Anterior cingulate cortex (tissue), 58 donors: ENCODE measurements at places on chromosomes 13 and 19.

GRCh38 chr19:8401981-8402411 lies 11.1 kb upstream of the MARCHF2 start:
- no peak for DNase-seq

GRCh38 chr19:15330801-15331418 lies 1.4 kb downstream of the BRD4 start:
- DNase-seq, result no peak

DNA sequence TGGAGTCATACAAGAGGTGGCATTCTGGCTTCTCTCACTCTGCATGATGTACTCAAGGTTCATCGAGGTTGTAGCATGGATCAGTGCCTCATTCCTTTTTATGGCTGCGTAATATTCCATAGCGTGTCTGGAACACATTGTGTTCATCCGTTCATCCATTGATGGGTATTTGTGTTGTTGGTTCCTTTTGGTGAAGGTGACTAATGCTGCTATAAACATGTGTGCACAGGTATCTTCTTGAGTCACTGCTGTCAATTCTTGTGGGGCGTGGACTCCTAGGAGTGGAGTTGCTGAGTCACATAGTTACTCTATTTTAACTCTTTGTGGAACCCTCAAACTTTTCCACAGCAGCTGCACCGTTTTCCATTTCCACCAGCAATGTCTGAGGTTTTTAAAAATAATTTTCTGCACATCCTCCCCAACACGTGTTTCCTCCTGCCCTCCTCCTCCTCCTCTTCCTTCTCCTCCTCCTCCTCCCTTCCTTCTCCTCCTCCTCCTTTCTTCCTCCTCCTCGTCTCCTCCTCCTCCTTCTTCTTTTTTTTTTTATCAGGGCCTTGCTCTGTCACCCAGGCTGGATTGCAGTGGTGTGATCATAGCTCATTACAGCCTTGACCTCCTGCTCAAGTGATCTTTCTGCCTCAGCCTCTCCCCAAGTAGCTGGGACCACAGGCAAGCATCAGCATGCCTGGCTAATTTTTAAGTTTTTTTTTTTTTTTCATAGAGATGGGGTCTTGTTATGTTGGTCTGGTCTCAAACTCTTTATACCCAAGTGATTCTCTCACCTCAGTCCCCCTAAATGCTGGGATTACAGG lies 2.0 kb upstream of the TMEM221 start:
- no peak for DNase-seq

GRCh38 chr19:16943942-16944625 lies 55.3 kb downstream of the F2RL3 start:
- no peak for DNase-seq

- no peak for DNase-seq
These were observed 26.5 kb downstream of the UBA2 start for GRCh38 chr19:34454685-34455084.

DNA sequence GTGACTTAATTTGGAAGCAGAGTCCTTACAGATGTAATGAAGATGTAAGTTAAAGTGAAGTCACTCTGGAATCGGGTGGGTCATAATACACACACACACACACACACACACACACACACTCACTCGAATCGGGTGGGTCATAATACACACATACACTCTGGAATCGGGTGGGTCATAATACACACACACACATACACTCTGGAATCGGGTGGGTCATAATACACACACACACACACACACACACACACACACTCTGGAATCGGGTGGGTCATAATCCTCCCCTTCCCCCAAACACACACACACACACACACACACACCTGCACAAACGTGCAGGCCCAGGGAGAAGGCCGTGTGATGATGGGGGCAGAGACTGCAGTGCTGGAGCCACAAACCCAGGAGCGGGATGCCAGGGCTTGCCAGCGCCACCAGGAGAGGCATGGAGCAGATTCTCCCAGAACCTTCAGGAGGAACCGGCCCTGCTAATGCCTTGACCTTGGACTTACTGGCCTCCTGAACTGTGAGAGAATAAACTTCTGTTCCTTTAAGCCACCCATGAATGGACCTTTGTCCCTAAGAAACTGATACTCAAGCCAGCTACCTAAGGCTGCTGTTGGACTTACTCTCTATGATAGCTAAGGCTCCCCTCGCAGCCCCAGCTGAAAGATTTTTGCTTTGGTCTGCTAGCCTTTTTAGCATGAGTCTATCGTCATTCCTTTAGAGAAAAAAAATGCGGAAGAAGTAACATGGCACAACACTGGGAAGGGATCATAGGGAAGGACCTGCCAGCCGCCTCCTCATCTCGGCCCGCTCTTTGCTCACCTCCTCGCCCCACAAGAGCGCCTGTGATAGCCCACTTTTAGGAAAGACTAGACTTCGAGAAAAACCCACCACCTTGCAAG lies 136.2 kb upstream of the RNF113B start:
- DNase-seq, result no peak

DNA sequence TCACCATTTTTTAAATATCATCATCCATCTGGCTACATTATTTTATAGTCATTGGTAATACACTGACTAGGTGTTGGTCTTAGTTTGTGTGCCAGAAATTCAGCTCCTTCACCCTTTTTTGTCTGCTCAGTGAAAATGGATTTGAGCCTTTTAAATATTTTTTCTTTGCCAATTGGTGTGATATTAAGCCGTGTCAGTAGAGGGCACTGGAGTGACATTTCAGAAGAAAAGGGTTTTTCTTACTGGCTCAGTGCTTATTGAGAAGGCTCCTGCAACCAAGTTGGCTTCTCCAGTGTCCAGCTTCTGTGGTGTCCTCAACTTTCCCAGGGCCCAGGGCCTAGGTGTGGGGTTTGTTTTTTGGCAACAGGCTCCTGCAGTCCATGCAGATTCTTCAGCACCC lies 546.6 kb downstream of the DACH1 start:
- DNase-seq, result no peak

- DNase-seq, result no peak
These were observed 21.7 kb upstream of the DOCK9 start for GRCh38 chr13:98999639-98999952.

DNA sequence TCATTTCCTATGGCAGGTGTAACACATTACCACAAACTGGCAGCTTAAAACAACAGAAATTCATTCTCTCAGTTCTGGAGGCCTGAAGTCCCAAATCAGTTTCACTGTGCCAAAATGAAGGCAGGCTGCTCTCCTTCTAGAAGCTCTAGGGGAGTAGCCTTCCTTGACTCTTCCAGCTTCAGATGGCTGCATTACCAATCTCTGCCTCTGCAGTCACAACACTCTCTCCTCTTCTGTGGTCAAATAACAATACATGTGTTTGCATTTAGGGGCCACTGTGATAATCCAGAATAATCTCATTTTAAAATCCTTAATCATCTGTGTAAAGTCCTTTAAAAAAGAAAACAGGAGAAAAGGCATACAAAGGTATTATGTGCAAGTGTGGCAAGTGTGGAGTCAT lies 7.8 kb downstream of the DIAPH3 start:
- no peak for DNase-seq

- no peak for DNase-seq
These were observed 5.4 kb upstream of the GAS6 start for GRCh38 chr13:113869263-113869662.

DNA sequence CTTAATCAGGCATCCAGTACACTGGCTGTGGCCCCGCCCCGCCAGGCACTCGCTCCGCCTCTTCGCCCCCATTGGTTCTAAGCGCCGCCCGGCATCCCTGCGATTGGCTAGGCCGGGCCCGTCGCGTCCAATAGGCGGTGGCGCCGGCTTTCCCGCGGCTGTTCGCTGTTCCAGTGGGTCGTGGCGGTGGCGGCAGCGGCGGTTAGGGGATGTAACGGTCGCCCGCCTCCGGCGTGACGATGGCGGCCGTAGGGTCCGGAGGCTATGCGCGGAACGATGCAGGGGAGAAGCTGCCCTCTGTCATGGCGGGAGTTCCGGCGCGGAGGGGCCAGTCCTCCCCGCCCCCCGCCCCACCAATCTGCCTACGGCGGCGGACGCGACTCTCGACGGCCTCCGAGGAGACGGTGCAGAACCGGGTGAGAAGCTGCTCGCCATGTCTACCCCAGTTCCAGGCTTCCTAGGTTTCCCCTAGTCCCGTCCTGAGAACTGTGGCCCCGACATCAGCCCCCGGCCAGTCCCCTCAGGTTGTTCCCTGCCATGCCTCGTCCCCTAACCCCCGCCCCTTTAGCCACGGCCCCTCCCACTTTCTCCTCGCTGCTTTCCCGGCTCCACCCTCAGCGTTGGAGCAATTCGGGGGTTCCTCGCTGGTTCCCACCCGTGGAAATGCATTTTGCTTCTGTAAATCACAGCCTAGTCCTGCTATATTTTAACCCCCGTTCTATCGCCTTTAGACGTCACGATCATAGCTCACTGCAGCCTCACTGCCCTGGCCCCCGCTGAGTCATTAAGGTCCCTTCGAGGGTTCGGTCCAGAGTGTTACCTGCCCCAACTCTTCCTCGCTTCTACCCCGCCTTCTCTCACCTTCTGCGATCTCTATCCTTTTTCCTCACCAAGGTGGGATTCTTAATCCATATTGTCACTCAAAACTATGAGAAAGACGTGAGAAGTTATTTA lies at the start of gene WDR62:
Gene WDR62 (plus strand): TSS at position 165 of the 954 bp plus-strand sequence. CDS start 75 bp downstream, at position 240.
- DNase-seq, result peak; percentile 97

DNA sequence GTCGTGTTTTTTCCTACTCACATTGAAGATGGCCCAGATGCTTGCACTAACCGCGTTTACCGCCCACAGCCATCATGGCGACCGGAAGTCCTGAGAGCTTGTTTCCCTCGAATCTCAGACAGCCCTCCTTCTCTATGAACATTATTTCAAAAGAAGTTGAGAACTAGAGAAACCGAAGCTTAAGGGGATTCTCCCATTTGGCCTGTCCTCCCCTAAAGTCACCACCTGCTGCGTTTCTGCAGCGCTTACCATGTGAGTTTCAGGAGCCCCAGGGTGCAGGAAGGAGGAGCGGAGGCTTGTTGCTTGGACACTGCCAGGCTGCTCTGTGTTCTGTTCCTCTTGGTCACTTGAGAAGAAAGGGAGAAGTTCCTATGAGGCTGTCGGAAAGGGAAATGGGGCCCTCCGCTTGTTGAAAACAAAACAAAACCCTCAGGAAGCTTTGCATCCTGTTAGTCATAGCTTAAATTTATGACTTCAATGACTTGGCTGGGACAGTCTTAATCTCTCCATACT lies 6.2 kb downstream of the CARD8 start:
- no peak for DNase-seq

GRCh38 chr19:41861116-41861768 lies 1.2 kb downstream of the RPS19 start:
- DNase-seq, result no peak

DNA sequence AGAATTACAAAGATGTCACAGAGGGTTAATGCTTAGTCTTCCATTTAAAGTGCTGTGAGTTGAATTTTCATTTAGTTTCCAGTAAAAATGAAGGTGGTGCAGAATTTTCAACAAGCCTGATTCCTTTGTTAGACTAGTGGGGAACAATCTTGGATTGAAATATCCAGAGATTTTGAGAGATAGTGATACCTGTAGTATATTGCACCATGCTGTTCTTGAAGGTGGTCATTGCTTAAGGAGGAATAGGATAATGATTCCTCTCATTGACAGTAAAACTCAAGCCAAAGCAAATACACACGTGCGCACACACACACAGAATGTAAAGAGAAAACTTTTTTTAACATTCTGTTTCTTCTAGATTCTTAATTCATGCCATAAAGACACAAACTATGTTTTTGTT lies 5.3 kb downstream of the PCDH17 start:
- DNase-seq, result no peak

DNA sequence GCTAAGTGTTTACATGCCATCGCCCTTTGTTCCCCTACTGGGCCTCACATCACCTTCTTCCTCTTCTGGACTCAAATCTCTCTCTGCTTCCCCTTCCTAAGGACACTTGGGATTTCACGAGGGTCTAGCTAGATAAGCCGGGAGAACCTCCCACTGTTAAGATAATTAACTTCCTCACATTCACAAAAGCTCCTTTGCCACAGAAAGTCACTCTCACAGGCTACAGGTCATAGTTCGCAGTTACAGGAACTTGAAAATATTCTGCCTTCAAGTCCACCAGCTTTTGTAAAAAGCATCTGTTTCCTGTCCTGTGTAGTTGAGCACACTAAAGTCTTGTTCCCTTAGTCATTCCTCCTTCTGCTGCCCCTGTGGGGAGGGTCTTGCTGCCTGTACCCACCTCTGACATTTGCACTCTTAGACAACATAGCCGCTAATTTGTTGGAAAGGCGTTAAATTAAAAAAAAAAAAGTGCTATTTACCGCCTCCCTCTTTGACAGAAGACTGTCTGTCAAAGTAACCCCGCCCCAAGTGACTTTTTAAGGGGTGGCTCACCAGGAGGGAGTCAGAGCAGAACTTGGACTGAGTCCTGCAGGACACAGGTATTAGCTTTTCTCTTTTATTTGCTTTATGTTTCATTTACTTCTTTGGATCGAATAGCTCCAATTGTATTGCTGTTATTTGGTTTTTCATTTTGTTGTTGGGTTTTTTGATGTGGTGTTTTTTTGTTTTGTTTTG lies 26.8 kb upstream of the CEACAM21 start:
- no peak for DNase-seq

GRCh38 chr13:71051573-71051972 lies 815.4 kb downstream of the DACH1 start:
- DNase-seq, result no peak

DNA sequence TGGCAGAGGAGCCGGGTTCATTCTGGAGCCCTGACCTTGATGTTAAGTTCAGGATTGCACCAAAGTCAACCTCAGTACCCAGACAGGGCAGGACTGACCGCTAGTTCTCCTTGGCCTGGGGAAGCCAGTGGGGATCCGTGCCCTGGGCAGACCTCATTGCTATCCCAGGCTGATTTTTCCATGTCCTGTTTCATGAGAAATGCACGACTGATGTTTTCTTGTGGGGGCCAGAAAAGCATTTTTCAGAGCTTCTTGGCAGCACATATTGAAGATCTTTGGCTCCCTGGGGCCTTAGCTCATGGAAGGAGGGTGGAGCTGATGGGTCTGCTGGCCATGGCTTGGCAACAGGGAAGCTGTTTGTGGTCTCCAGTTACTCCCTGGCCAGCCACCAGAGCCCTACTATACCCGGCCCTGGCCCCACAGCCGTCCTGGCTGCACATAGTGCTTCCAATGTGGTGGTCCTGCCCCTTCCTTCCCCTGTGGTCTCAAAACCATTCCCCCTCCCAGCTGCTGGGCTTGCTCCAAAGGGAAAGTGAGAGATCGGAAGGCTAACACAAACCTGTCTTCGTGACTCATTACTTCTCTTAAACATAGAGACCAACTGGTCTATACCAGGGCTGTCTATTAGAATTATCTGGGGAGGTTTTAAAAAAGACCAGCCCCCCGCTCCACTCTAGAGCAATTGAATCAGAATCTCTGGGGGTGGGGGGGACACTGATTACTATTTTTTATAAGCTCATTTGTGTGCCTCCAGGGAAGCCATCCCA lies 11.2 kb downstream of the IL17D start:
- DNase-seq, result no peak

- DNase-seq, result no peak
These were observed 513.1 kb downstream of the SLITRK6 start for GRCh38 chr13:85286081-85286480.

GRCh38 chr13:56980856-56981255 lies 159.9 kb upstream of the PRR20A start:
- no peak for DNase-seq

DNA sequence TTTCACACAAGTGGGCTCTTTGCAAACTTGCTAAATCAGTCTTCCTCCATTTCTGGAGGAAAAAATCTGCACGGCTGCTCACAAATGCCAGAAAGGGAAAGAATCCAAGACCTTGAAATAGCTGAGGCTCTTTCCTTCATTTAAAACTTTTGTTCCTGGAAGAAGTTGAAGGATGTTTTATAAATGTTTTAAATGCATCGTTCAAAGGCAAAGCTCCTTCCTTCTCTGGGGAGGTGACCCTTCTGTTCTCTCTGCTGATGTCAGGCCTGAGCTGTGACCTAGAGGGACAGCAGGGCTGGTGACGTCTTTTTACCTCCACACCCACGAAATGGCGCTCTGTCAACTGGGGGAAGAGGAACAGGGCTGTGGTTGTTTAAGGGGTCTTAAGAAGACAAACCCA lies 376.4 kb upstream of the ZNF507 start:
- no peak for DNase-seq
